Hypothalamus (tissue), 51 donors: ENCODE measurements at places on chromosomes 1 and 21.

DNA sequence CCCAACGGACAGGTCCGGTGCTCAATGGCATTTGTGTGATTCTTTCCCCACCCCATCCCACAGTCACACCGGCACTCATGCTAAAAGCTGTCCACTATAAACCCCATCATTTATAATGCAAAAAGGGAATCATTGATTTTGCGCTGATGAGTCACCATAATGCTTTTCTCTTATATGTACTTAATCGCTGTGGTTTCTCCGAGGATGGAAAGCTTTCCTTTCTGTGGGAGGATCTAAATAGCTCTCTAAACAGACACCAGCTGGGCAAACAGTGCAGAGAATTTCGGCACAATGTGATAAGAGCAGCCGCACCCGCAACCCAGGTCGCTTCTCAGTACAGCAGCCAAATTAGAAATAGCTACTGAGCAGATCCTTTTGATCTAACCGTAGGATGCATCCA, 85.6 kb downstream of the SETD4 start:
- no peak for DNase-seq

GRCh38 chr1:219897914-219898313, 30.4 kb downstream of the SLC30A10 start:
- DNase-seq: no peak

- DNase-seq: no peak
Measured at GRCh38 chr1:19037659-19038058, 81.2 kb upstream of the IFFO2 start.

DNA sequence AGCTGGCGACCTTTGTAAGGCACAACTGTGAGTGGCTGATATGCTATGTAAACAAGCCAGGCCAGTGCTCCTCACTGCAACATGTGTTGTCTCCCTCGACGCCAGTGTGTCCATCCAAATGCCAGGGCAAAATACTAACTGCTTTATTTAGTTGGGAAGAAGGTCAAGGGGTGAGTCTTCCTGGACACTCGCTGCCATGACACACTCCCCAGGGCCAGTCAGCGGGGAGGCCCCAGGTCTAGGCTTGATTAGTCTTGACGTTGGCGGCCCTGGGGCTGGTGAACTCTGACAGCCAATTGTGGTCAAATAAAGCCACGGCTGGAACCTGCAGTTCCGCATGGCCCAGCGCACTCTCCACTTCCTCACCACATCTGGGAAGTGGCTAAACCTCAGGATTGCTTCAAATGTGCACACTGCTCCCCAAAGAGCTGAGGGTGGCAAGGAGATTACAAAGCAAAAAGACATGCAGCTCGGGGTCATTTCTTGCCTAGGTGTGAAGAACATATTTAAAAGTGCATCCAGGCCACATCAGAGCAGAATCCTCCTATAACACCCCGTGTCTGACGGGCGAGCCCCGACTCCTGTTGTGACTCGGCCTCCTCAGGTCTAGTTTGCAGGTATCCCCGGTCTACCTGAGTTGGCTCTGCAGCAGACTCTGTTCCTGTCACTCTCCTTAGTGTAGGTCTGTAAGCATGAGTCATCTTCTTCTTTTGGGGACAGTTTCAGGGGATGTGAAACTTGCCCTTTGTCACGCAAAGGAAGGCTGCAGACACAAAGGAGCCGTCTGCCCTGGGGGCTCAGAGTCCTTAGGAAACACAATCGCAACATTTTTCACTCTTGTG, 183.5 kb downstream of the RUNX1 start:
- no peak for DNase-seq

- DNase-seq: no peak
Measured at GRCh38 chr1:172882385-172882784, 168.4 kb downstream of the TNFSF18 start.

GRCh38 chr1:242525360-242525722, 844 bp upstream of the PLD5 start:
- DNase-seq: no peak

DNA sequence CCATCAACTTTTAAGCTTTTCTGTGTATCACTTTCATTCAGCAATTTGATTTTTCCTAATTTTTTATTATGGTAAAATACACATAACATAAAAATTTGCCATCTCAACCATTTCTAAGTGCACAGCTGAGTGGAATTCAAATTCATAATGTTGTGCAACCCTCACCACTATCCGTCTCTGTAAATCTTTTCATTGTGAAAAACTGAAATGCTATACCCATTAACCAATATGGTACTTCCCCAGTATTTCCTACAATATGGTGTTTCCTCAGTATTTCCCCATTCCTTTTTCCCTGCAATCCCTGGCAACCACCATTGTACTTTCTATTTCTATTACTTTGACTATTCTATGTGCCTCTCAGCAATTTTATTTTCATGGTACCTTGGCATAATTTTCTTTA, 6.8 kb downstream of the STPG1 start:
- DNase-seq: no peak

- DNase-seq: no peak
Measured at GRCh38 chr1:176211396-176212165, 4.5 kb upstream of the COP1 start.

- no peak for DNase-seq
Measured at GRCh38 chr1:31750858-31751510, 13.2 kb downstream of the ADGRB2 start.

GRCh38 chr1:231642618-231643017, 16.0 kb downstream of the DISC1 start:
- no peak for DNase-seq

GRCh38 chr1:221045842-221046831, 166.9 kb downstream of the HLX start:
- DNase-seq: peak; percentile 1

DNA sequence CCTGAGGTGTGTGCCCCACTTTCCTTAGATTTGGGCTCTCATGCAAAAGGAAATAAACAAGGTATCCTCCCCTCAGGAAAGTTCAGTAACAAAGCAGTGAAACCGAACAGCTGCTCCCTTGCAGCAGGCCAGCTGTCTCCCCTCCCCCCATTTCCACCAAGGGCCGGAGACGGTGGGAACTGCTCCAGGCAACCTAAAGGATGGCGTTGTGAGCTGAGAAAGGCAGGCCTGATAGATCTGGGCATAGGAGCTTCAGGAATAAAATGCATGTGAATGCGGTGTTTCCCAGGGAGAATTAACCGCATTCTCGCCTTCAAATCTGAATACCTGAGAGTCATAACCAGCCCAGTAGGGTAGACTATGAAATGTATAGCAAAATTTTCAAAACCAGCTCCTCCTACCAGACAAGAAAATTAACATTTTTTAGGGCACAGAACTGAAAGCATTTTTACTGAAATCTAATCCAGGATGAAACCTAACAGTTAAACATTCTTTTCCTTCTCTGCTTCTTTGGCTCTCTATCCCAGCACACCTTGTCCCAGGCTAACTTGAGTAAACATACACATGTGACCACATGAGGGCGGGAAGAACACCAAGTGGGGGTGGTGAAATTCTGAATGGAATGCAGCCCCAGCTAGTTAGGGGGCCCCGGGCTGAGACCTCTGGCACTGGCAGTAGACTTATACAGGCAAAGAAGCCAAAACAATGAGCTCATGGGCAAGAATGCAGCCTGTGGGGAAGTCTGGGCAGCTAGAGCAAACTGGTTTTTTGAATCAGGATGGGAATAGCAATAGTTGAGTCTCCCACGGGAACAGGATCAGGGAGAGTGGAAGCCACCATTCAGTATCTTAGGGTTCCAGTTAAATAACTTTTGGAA, 11.5 kb downstream of the MCL1 start:
- no peak for DNase-seq

DNA sequence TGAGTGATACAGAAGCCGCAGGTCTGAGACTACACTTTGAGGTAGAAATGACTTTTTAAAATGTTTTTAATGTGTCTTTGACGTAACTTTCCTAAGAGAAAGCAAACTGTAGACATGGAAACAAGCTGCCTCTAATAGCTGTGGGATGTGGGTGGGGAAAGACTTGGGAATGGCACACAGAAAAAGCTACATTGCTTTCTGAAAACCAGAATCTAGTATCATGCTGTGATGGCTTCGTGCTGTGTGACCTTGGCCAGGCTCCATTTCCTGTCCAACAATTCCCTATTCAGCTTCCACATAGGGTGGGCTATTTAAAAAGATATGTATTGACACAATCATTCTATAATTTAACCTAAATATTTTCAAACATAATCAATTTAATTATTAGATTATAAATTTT, 909.1 kb downstream of the NCAM2 start:
- no peak for DNase-seq

- no peak for DNase-seq
Measured at GRCh38 chr1:29909962-29910361, 673.6 kb downstream of the PTPRU start.

DNA sequence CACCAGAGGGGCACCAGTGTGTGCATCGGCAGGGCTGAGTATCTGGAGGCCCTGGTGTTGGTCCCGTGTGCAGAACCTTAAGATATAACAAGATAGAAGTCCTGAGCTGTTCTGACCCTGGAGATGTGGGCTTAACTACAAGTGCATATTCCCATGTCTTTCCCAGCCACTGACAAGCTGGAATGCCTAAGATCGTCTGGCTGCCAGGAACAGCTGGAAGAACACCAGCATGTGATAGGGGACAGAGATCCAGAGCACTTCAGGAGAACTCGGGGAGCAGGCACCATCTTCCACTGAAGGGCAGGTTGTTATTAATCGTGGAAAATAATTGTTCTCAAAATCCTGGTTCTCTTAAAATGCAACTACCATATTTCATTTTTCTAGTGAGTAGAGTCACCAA, 419.9 kb upstream of the RUNX1 start:
- DNase-seq: no peak

DNA sequence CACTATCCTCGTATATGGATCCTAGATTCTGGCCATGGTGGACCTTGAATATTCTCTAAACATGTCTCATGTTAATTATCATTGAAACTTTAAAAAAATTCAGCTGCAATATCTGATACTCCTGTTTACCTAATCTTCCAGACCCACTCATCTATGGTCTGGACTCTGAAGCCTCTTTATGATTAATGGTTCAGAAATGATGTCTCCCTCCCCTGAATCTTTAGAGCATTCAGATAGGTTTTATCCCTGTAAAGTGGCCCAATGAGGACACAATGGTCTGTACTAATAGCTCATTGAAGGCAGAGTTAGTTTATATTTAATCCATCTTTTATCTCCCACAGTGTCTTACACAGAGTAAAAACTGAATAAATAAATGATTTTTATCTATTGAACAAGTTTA, 53.0 kb upstream of the DUSP10 start:
- no peak for DNase-seq

GRCh38 chr1:78277253-78277652, 213.5 kb upstream of the PTGFR start:
- no peak for DNase-seq

- no peak for DNase-seq
Measured at GRCh38 chr1:175690298-175690697, 53.1 kb downstream of the TNR start.

DNA sequence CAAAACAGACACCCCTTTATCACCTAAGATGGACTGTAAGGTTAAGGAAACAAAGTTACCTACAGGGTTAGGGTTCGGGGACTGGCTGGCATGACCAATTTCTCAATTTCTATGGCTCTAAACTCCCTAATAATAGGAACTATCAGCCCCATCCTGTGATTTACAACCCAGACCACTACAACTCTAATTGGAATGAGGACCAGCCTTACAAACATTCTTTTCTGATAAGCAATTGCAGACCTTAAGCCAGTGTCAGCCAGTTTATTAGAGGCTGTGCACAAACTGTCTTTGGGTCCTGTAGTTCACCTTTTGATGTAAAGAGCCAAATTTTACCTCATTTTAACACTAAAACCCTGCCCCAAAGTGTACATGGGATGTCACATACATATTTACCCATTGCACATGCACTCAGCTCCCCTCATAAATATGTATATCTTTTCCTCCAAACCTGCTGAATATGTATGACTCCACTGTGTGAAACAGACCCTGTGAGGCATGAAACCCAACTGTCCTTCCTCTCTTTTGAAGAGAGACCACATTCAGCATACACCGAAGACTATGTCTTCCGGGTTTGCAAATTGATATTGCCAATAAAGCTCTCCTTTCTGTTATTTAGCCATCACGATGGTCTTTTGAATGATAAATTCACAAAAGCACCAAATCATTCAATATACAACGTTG, 7.3 kb upstream of the APP start:
- DNase-seq: no peak

- DNase-seq: no peak
Measured at GRCh38 chr1:170221031-170221430, 75.3 kb downstream of the NTMT2 start.

DNA sequence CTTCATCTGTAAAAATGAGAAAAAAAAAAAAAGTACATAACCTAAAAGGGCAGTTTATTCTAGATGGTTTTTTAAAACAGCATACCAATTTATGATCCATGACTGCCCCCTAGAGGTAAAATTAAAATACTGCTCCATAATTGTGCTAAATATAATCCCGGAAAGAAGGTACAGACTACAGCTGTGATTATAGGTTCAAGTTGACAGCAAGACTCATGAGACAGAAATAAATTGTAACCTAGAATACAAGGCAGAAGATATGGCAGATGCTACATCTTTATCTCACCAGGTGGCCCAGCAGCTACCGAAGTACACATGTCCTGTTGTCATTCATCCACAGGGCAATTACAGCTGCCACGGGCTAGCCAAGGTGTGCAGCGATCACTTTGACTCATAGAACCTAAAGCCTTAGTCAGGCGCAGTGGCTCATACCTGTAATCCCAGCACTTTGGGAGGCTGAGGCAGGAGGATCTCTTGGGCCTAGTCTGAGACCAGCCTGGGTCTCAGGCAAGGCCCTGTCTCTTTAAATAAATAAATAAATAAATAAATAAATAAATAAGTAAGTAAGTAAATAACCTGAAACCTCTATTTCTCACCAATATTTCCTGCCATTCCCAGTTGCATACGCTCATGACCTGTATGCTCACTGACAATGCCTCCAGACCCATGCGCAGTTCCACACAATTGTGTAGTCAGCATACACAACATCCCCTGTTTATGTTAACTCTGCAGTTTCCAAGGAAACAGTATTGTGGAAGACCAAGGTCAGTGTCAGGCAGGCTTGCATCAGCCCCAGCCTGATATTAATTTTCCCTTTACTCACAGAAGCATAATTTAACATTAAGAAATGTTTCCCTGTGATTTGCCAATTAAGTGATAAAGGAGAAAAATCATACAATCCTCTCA, 18.3 kb upstream of the PPIE start:
- DNase-seq: no peak

DNA sequence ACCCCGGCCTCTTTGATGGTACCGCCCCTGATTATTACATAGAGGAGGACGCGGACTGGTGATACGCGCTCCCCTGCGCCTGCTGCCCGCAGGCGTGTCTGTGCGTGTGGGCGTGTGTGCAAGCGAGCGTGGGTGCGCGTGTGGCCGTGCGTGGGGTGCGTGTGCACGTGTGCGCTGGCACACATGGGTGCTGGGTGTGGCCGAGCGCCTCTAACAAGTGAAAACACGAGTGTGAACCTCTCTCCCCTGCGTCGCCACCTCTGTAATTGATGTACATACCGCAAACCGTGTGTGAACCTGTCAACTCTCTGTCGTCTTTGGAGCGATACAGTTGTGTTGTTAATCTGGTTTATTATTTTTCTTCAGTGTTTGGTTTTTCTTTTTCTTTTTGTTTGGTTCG, 87.8 kb upstream of the TMEM51 start:
- no peak for DNase-seq

GRCh38 chr1:88662723-88663122, 21.4 kb upstream of the PKN2 start:
- no peak for DNase-seq
